Stimulated activated naive CD4-positive, alpha-beta T cell (primary cell): ENCODE measurements at places on chromosomes 12 and 14.

DNA sequence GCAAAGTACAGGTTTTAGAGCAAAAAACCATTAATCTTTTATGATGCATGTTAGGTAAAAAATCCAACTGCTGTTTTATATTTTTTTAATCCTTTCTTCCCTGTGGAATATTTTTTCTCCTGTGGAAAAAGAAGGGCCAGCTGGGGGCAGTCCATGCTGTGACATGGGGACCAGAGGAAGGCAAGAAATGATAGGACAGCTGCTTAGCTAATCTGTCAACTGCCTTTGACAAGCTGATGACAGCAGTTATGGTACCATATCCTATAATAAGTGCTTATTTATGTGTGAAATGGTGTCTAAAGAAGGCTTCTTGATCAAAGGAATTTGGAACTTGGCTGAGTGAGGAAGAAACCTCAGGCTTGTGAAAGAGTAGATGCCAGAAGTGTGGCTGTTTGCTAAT lies 452.4 kb upstream of the NOVA1 start:
- no peak for DNase-seq

DNA sequence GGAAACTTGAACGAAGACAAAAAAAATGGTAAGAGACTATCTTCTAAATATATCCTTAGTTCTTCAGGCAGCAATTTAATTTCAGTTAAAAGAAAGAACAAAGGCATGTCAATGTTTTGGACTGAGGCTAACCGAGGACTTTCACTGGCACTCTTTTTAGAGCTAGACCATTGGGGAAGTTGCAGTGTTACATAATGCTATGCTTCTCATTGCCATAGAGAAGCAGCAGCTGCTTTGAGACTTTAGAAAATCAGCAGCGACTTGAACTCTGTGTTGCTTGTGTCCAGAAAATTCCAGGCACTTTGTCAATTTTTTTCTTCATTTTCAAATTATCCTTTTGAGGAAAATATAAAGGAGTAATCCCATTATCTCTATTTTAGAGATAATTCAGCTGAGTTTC lies 964.2 kb downstream of the NRXN3 start:
- no peak for DNase-seq

DNA sequence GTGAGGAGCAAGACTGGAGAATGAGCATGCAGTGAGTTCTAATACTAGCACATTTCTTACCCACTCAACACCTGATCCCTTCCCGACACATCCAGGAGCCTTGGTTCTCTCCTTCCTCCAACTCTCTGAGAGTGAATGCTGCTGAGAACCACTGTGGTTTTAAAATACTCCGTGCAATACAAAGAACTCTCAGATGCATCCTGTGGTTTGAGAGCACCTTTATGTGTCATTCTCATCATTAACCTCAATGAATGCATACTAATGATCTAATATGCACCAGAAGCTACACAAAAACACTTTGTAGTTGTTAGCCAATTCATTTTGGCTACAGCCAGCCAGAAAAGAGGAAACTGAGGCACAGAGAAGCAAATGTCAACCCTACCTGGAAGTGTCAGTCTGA lies 87.6 kb downstream of the GALNT8 start:
- DNase-seq: no peak

DNA sequence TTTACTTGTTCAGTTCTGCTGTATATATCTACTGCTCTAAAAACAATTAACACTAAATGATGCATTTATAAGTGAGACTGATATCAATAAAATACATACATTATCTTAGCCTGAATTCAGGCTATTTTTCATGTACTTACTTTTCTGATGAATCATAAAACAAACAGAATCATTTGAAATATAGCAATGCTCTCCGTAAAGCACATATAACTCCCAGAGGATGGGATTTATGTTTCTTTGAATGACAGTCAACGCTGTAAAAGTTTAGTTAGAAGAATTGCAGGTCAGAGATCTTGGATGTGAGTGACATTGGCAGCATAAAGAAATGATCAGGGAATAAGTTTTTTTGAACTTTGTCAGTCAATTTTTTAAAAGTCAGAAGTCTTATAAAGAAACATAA lies 740.2 kb upstream of the NOVA1 start:
- no peak for DNase-seq

DNA sequence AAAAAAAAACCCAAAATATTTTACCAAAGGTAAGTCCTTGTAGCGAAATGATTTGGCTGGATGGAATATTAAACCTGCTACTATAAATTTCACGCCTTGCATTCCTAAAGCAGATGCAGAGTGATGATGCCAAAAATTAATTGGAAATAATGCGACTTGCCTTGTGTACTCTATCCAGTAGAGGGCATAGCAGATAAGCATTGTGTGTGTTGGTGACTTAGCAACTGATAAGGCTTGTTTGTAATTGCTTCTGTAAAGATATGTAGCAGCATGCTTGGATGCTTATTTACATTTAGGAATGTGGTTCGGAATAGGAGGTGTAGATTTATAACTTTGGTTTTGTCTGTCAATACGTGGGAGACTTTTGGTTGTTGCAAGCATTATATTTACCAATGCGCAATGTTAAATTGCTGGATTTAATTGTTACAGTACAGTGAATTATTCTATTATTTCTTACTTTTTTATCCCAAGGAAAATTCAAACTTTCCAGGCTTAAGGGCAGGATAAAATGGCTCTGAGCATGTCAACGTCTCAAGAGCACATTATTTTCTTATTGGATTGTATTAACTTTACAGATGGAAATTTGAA lies 80.5 kb downstream of the TMEM260 start:
- no peak for DNase-seq

DNA sequence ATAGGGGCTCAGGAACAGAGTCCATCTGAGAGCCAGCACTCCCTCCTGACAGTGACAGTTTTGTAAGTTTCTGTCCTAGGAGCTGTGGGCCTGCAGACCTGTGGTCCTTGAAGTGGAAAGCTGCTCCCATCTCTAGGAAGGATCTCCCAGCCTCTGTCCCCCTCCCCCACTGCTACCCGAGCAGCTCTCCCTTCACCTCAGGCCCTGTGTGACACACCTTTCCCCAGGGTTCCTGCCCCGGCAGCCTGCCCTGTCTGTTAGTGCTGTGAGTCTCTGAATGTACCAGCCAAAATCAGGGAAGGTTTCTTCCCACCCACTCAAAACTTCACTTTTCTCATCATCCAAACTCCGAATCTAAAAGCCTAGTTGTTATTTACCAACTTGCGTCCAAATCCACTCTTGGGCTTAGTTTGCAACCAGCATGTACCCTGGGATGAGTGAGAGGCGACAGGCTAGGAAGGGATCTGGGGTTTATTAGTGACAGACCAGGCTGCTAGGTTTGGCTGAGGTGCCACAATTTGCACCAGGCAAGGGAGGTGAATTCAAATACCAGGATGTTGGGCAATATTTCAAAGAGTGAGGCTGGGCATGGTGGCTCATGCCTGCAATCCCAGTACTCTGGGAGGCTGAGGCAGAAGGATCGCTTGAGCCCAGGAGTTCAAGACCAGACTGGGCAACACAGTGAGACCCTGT lies 39.9 kb downstream of the NINJ2 start:
- DNase-seq: no peak

DNA sequence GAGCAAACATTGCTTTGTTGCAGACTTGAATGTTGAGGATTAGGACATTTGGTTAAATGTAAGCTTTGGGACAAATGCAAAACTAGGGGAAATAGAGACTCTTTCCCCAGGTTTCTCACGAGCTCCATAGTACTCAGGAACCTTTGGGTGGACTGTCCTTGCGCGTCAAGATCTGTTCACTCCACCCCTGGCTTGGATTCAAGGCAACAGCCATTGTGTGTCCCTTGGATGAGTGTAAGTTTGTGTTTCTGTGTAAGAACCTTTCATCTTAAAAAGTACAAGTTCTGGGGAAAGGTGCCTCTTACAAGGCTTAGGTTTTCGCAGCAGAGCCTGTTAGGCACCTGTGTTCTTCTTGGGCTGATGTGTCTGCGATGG lies 3.7 kb downstream of the SUSD6 start:
- DNase-seq: no peak
